Activated B cell treated with CpG ODN at 0.5 μM for 24 hours (primary cell): ENCODE measurements at places on chromosomes 3 and 15.

- no peak for DNase-seq
Observed at GRCh38 chr3:85244519-85244918, 285.7 kb downstream of the CADM2 start.

DNA sequence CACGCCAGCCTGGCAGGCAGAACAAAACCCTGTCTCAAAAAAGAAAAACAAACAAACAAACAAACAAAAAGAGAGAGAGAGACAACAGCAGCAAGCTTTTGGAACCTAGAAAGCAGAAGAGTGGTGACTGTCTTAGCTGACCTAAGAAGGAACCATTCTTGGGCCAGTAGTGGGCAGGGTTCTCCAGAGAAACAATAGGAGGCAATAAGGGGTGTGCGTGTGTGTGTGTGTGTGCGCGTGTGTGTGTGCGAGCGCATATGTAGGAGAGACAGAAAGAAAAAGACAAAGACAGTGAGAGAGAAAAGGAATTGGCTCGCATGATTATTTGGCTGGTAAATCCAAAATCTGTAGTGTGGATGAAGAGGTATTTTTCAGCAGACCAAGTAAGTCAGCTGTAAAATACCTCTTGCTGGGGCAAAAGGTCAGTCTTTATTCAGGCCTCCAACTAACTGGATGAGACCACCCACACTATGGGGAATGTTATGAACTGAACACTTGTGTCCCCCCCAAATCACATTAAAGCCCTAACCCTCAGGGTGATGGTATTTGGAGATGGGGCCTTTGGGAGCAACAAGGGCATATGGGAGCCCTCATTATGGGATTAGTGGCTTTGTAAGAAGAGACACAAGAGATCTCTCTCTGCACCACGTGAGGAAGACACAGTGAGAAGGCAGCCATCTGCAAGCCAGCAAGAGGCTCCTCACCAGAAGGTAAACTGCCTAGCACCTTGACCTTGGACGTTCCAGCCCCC, 15.1 kb upstream of the BLM start:
- no peak for DNase-seq

DNA sequence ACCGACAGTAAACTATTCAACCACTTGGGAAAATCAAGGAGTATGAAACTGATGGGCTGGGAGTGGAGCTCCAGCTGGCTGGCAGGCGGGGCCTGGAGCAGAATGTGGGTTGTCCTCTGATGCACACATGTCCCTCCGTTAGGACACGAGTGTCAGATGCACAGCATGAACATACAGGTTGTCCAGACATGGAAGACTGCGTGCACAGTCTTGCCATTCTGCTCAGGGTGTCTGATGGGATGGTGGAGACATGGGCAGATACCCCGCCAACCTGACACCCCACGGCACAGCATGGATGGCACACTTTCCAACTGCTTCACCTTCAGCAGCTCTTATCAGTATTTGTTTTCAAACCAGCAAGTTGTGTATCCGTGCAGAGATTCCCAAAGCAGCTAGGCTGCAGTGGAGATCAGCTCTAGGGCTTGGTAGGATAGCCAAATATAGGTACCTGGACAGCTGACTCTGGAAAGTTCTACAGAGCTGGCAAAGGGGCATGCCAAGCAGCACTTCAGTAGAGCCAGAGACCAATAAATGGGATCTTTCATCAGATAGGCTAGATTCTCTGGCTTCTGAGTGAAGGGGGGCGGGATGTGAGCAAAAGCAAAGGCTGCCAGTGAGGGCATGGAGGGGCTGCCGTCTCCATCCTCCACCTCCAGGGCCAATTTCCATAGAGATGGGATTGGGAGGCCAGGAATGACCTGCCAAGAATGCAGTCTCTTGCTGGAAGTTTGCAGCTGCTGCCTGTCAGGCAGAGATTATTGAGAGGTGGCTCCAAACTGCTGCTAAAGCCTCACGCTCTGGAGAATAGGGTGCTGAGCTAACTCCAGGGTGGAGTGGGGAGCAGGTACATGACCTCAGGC, 47.2 kb upstream of the KY start:
- DNase-seq = no peak

- no peak for DNase-seq
Observed at GRCh38 chr3:68458581-68458980, 473.8 kb downstream of the TAFA4 start.

- DNase-seq = no peak
Observed at GRCh38 chr3:182726258-182727142, 66.8 kb upstream of the ATP11B start.

DNA sequence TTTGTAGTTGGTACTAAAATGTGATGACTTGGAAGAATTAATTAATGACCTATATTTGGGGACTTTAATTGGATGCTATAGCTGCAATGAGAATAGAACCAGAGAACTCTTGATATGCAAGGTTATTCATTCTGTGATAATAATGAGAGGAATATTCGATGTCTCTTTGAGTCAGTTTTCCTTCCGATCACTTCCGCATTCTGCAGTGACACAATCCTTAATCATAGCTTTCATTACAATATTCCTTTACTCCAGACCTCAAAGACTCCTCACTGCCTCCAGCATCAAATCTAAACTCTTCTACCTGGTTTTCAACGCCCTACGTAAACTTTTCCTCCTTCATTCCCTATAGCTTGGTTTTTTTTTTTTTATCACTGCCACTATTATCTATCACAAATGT, 21.6 kb downstream of the B3GNT5 start:
- DNase-seq = no peak

GRCh38 chr15:81948751-81949150, 97.1 kb downstream of the MEX3B start:
- DNase-seq = no peak

DNA sequence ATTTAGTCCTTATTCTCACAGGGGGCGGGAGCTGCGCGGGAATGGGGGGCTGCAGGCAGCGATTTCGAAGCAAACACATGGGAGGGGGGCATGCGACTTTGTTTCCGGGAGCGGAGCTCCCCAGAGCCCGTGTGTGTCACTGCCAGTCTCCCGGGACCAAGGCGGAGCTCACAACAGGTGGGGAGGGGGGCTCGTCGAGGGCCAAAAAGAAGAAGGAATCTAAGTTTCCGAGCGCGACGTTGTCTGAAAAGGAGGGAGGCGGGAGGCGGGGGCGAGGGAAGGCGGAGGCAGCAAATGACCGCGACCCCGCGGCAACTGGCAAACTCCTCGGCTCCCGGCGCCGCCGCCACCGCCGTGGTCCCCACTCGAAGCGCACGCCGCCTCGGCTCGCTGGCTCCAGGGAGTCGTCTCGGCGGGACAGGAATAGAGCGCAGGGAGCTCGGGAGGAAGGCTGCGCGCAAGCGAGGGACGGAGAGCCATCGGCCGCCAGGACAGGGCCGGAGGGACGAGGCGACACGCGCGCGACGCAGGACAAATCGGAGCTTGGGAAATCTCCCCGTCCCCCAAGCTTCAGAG, 1.4 kb downstream of the FOXP1 start:
- DNase-seq = peak; percentile 72

DNA sequence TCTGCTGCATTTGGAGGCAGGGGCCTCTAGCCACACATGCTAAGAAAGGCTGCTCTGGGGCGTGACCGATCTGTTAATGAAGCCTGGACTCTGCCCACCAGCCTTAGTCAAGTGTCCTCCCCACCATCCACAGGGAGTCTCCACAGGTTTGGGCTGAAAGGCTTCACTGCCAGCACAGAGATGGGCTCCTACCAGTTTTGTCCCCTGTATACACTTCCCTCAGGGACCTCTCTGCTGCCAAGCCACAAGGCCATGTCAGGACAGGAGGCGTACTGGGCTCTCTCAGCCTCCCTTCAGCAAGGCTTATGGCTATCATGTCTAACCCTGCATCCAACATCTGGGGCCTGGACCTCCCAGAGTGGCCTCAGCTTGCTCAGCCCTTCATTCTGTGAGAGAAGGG, 23.5 kb downstream of the KIF9 start:
- DNase-seq = no peak

DNA sequence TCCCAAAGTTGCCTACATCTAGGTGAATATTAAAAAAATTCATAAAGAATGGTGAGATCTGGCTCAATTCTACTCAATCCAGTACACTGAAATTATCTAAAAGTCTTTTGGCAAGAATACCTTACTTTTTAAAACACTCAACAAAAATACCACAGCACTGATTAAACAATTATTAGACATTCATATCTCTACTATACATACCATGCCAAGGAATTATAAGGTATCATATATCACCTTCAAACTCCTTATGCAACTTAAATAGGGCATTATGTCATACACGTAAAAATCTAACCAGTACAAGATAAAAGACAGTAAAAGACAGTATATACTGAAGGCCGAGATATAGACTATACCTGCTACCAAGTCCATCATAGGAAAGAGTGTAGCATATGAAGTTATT, 6.1 kb upstream of the ANKRD28 start:
- DNase-seq = no peak

DNA sequence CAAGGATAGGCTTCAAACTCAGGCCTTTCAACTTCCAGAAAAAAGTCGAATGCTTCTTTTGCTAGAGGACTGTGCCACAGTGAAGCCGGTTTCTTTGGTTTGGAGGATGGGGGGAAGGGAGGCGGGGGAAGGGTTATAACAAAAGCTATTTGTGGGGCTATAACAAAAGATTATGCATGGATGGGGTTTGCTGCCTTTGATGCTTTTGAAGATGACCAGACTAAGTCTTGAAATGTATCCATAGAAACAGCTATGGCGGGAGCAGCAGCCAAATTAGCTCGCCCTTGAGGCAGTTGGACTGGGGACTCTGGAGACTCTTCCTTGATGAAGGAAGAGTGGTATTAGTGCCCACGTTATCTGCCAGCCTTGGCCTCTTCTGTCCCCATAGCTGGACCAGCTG, 47.5 kb downstream of the SRGAP3 start:
- DNase-seq = no peak

DNA sequence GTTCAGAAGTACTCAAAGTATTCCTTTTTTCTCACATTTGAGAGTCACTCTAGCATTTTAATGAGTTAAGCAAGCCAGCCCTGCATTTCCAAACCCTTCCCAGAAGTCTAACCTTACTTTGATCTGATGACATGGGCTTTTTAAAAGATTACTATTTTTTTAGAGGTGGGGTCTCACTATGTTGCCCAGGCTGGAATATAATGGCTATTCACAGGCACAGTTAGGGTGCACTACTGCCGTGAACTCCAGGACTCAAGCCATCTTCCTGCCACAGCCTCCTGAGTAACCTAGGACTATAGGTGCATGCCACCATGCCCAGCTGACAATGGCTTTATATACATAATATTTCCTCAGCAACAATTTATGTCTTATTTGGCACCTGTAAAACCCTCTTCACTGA, 64.1 kb upstream of the GOLGA6B start:
- DNase-seq = no peak

- no peak for DNase-seq
Observed at GRCh38 chr15:74180881-74181602, 7.5 kb downstream of the ISLR start.

DNA sequence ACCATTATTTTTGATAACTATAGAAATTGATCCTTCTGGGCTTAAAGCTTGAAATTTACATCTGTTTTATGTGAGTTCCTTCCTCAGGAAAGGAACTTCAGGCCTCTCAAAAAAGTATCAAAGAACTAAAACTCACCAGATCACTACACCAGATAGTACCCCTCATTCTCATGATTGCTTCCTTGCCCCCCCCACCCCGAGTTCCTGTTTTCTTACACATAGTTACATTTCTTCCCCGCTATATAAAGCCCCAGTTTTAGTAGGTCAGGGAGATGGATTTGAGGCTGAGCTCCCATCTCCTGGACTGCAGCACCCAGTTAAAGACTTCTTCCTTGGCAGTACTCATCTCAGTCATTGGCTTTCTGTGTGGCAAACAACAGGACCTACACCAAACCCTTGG, 80.3 kb upstream of the HRH1 start:
- DNase-seq = no peak

DNA sequence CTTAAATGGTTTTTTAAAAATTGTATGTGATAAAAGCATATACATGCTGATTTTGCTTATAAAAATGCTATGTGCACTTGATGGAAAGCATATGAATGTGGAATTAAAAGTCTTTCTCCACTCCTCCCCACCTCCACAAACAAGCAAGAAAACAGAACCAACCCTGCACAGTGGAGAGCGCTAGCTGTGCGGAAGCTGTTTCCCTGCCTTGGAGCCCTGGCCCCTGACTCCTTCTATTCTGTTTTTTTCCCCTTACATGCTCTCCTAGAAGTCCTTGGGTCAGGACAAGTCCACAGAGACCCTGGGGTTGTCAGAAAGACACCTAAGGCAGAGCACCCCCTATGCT, 64.2 kb downstream of the BOC start:
- no peak for DNase-seq

DNA sequence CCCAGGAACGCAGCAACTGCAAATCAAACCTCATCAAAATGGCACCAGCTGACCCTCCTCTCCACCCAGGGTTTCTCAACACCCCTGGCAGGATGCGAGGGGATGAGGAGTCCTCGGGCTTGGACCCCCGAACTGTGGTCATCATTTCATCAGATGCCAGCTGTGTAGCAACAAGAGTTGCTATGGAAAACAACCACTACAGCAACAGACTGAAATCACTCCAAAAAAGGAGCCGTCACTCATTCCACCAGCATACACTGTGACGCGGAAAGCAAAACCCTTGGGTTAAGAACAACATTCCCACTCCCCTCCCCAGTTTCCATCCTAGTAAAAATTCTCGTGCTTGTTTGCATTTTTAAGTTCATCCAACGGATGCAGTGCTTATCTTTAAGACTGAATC, 40.1 kb downstream of the VGLL4 start:
- no peak for DNase-seq

- DNase-seq = no peak
Observed at GRCh38 chr15:83170474-83171165, 37.0 kb downstream of the HDGFL3 start.

GRCh38 chr3:184693011-184693975, 18.6 kb downstream of the MAGEF1 start:
- DNase-seq = no peak

GRCh38 chr3:177468331-177468730, 271.0 kb upstream of the TBL1XR1 start:
- DNase-seq = no peak

DNA sequence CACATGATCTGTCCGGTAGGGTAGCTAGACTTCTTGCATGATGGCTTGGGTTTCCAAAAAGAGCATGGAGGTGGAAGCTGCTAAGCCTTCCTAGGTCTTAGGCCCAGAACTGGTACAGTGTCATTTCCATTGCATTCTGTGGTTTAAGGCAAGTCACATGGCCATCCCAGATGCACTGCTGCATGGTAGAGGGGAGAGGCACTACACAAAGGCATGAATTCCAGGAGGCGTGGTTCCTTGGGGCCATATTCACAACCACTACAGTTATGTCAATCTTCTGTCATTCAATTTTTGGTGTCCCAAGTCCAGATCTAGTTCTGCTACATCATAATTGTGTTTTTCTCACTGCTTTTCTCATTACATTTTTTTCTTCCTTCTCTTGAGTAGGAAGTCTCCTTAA, 122.2 kb upstream of the CHRM5 start:
- no peak for DNase-seq

- DNase-seq = no peak
Observed at GRCh38 chr3:16633948-16634347, 28.7 kb upstream of the DAZL start.

GRCh38 chr3:142502187-142502985, 54.5 kb upstream of the XRN1 start:
- DNase-seq = no peak

GRCh38 chr15:88894819-88895767, at the start of gene HAPLN3:
Gene HAPLN3, minus strand, starts transcription at chr15:88895544. Its CDS starts 8,246 bp downstream, at chr15:88887298.
- DNase-seq = peak; percentile 32
